GM12878 (cell line): ENCODE measurements at places on chromosomes 5 and 9. TPM values are rescaled to one million over a fixed set of nuclear protein-coding genes. Genes with fewer than 3 reads are reported as not detected.

Gene ARHGEF37
- 1.1 and 1.2 TPM in 2 replicates for total RNA-seq

Gene SCGB3A2
- total RNA-seq = not detected in 2 replicates

Gene FCN2
- not detected in 2 replicates for total RNA-seq

Gene ZBTB43
- 12.9 and 16.4 TPM in 2 replicates for total RNA-seq

Gene TRPM6
- 0.05 and 0.24 TPM in 2 replicates for total RNA-seq

Gene CATSPER3
- total RNA-seq = 0.18 TPM in 1 of 2 replicates, not detected in the other

Gene GAS1
- not detected in 2 replicates for total RNA-seq

Gene C9orf153
- 0.18 TPM in 1 of 2 replicates, not detected in the other for total RNA-seq

Gene MTRR
- 44.7 and 47.9 TPM in 2 replicates for total RNA-seq

Gene AP3S1
- 45.6 and 57.4 TPM in 2 replicates for total RNA-seq

Gene ACER2
- 2.3 and 3.1 TPM in 2 replicates for total RNA-seq

Gene IL13
- not detected in 2 replicates for total RNA-seq

Gene CXCL14
- total RNA-seq = not detected in 2 replicates

Gene ADAMTSL1
- total RNA-seq = 0.10 and 0.35 TPM in 2 replicates

Gene ECSCR
- total RNA-seq = 0.36 TPM in 1 of 2 replicates, not detected in the other

Gene OGN
- 0.11 TPM in 1 of 2 replicates, not detected in the other for total RNA-seq

Gene DIAPH1
- total RNA-seq = 159 and 168 TPM in 2 replicates

Gene ZFP37
- 1.3 and 1.6 TPM in 2 replicates for total RNA-seq

Gene MARCOL
- not detected in 2 replicates for total RNA-seq

Gene NUTM2F
- total RNA-seq = not detected in 2 replicates

Gene DELE1
- total RNA-seq = 62.9 and 63.2 TPM in 2 replicates

Gene ACOT12
- not detected in 2 replicates for total RNA-seq

Gene SLC25A48
- not detected in 2 replicates for total RNA-seq

Gene IFNA2
- 0.26 TPM in 1 of 2 replicates, not detected in the other for total RNA-seq

Gene ZNF618
- 0.08 TPM in 2 replicates for total RNA-seq

Gene ANKRD55
- total RNA-seq = not detected in 2 replicates
